ENCODE measurements at places on chromosomes 16 and 17.
A peak's percentile ranks its signal among the peaks of the same experiment; 100 is the strongest.

DNA sequence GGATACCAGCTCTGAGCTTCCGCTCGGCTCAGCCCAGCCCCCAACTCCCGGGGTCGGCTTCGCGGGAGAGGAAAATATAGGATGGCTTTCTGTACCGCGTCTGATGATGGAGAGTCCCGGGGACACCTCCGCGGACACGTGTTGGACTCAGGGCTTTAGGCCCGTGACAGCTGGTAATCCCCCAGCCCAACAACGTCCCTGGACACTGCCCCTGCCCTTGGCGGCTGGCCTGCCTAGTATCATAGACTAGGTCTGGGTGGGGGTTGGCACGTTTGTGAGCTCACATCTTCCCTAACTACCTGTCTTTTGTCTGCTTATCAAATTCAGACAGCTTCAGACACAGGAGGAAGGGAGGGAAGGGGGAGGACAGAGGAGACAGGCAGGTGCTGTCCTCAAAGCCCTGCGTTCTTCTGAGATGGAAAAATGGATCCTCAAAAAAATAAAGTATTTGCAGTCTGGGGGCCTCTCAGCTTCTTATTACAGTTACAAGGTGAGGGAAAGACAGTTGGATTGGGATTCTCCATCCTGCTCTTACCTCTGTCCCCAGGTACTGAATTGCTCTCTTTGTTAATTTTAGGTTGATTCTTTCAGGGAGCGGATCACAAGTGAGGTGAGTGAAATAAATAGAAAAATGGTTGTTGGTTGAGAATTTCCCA is 698 bp downstream of the PSME3 start:
- no peak for DNase-seq

DNA sequence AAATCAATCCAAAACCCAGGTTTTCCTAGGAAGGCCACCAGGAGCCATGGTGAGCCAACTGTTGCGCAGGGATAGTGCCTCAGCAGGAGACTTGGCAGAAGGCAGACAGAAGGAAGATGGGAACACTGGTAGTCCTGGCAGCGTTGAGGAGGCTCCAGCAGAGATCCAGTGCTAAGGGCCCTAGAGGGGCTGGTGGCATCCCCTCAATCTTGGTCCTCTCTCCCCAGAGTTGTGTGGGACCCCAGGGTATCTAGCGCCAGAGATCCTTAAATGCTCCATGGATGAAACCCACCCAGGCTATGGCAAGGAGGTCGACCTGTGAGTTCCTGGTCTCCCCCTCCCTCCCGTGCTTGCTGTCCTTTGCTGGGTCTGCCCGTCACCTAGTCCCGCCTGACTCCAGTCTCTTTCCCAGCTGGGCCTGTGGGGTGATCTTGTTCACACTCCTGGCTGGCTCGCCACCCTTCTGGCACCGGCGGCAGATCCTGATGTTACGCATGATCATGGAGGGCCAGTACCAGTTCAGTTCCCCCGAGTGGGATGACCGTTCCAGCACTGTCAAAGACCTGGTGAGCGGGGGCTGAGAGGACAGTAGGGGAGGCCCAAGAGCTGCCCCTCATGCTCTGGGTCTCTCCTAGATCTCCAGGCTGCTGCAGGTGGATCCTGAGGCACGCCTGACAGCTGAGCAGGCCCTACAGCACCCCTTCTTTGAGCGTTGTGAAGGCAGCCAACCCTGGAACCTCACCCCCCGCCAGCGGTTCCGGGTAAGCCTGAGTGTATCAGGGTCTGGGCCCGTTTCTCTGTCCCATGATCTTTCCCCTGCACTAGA is 5.7 kb downstream of the CFAP119 start:
- no peak for DNase-seq

GRCh38 chr16:31201582-31202413 is 762 bp downstream of the PYCARD start:
- peak; percentile 42 for DNase-seq

GRCh38 chr17:81039096-81039495 is 4.1 kb downstream of the BAIAP2 start:
- no peak for DNase-seq

DNA sequence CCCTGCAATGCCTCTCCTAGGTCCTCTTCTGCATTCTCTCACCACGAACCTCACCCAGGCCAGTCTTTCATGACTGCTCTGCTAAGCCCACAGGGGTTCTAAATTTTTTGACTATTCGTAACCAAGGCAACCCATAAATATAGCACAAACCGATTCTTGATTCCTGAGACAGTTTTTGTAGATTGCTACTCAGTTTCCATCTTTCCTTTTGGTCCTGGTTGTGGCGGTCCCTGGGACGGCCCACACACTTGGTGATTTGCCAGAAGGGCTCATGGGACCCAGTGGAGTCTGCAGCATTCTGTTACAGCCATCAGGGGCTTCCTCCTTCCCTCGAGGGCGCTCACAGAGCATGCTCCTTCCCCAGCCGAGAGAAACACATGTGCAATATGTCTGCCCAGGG is 23.4 kb upstream of the MGAT5B start:
- DNase-seq = no peak
